ENCODE measurements at places on chromosomes 3 and 15.
A peak's percentile ranks its signal among the peaks of the same experiment; 100 is the strongest.

GRCh38 chr3:48776854-48777253 is 59.8 kb upstream of the IP6K2 start:
- H3K4me1 ChIP-seq, result no peaks in the 10 kb centered on the region
- no peak for DNase-seq
- no peak overlapping the region for H3K27ac ChIP-seq

GRCh38 chr3:89297199-89297598 is 189.8 kb downstream of the EPHA3 start:
- no peak overlapping the region for H3K4me3 ChIP-seq
- H3K27me3 ChIP-seq, result no peaks in the 10 kb centered on the region
- no peaks in the 10 kb centered on the region for H3K4me1 ChIP-seq
- no peak overlapping the region for H3K27ac ChIP-seq
- H3K36me3 ChIP-seq, result no peaks in the 10 kb centered on the region

GRCh38 chr3:155646128-155646527 is 98.7 kb downstream of the PLCH1 start:
- H3K4me3 ChIP-seq, result no peak overlapping the region
- no peak overlapping the region for H3K27ac ChIP-seq
- DNase-seq, result peak; percentile 49
- H3K27me3 ChIP-seq, result no peaks in the 10 kb centered on the region

DNA sequence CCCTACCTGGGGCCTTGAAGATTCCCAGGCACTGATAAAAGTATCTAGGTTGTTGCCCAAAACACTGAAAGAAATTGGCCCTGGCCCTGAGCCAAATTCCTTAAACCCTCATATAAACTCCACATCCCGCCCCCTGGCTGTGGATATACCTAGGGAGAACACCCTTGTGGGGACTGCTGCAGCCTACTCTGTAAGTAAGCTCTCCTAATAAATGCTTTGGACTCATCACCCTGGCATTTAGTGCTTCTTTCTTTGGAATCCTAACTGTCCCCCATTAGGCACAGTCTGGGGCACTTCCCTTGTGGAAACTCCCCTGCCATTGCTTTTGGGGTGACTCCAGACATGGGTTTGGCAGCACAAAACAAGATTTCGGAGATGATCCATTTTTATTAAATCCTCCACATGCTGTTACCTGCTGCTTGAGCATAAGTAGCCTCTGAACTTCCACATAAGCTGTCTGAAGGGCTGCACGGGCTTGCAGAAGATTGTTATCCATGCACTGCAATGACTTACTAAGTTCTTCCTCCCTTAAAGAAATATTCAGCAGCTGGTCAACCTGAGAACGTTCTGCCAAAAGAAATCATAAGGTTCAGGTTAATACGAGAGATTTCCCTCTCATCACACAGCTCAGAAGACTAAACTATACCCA is 46.4 kb downstream of the ZNF106 start:
- H3K27ac ChIP-seq, result no peak overlapping the region
- no peaks in the 10 kb centered on the region for H3K4me1 ChIP-seq
- H3K4me3 ChIP-seq, result no peak overlapping the region
- no peaks in the 10 kb centered on the region for H3K27me3 ChIP-seq

DNA sequence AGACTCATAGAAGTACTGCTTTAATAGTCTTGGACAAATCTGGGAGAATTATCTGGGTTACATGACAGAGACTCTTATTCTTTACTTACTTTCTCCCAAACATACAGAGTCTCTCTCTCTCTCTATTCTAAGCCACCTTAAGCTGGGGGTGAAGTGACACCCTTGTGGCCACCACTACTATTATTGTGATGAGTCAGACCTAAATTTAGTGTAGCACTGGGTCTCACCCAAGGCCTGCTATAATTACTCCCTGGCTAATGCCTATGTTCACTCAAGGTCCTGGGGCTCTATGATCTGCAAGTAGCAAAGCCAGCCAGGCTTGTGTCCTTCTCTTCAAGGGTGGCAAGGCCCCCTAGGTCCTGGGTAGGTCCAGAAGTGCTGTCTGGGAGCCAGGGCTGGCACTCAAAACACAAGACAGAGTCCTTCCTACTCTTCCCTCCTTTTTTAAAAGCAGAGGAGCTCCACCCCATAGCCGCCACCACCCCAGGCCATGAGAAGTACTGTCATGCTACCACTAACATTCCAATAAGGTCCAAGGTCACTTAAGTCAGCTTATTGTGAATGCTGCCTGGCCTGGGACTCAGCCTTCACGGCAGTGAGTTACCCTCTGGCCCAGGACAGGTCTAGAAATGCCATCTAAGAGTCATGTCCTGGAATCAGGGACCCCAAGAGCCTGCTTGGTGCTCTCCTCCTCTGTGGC is 183.6 kb downstream of the POLQ start:
- no peak overlapping the region for H3K4me3 ChIP-seq
- no peaks in the 10 kb centered on the region for H3K4me1 ChIP-seq
- no peak overlapping the region for H3K27ac ChIP-seq
- H3K27me3 ChIP-seq, result no peaks in the 10 kb centered on the region
- no peak for DNase-seq

GRCh38 chr3:69776920-69777581 is 37.8 kb downstream of the MITF start:
- no peaks in the 10 kb centered on the region for H3K27me3 ChIP-seq
- H3K36me3 ChIP-seq, result no peaks in the 10 kb centered on the region
- DNase-seq, result no peak
- H3K4me3 ChIP-seq, result no peak overlapping the region

DNA sequence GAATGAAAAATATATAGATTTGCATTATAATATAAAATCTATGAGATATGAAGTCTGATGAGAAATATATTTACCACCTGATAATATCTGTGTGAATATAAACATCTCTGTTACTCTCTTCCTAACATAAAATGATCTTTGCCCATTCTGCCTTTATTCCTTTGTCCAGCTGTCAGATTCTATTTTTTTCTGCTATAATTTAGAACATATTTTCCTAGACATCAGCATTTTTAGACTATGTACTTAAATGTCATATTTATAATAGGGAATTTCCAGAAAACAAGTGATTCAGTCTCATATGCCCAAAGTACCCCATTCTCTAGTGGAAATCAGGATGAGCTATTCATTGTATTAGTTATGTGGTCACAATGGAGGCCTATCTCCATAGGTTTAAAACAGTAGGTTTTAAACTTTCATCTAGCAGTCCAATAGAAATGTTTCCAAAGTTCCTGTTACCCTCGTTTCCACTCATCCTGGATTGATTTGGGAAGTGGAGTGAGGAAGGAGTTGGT is 83.3 kb downstream of the FILIP1L start:
- no peaks in the 10 kb centered on the region for H3K27me3 ChIP-seq
- H3K27ac ChIP-seq, result no peak overlapping the region
- no peaks in the 10 kb centered on the region for H3K36me3 ChIP-seq
- H3K4me1 ChIP-seq, result peaks cover 29% of the 10 kb centered on the region
- H3K4me3 ChIP-seq, result no peak overlapping the region

- no peak overlapping the region for H3K4me3 ChIP-seq
- no peaks in the 10 kb centered on the region for H3K27me3 ChIP-seq
- H3K27ac ChIP-seq, result no peak overlapping the region
- no peaks in the 10 kb centered on the region for H3K4me1 ChIP-seq
- no peaks in the 10 kb centered on the region for H3K36me3 ChIP-seq
Measured at GRCh38 chr15:33089165-33089877, 105.2 kb downstream of the FMN1 start.

DNA sequence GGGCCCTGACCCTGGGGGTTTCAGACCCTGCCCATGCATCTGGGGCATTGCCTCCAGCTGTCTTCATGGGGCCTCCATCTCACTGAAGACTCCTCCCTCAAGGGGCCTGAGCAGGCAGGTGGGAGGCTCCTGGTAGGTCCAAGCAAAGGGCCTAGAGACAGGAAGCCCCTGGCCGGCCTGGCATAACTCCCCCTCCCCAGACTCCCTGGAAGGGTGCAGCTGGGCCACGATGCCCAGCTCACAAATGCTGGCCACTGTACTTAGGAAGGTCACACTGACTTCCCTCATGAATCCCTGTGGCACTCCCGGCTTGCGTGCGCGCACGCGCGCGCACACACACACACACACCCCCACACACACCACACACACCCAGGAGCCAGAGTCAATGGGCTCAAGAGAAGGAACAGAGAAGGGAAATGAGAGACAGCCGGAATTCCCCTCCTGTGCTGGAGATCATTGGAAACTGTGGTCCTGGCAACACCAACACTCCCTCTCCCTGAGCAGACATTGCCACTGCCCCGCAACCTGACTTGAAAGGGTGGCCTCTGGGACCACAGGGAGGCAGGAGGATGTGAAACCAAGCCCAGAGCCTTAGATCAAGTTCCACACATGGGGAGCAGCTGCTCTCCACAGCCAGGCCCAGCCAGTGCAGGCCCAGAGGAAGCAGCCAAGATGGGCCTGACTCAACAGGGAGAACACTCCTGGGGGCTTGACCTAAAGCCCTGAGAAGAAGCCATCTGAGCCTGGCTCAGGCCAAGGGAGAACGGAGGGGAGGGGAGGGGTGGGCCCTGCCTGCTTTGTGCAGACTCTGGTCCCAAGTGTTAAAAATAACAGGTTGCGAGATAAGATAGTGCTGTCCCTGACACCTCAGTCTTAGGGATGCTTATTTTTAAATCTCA is 69.7 kb downstream of the SCN5A start:
- no peak overlapping the region for H3K4me3 ChIP-seq
- DNase-seq, result no peak
- H3K4me1 ChIP-seq, result no peaks in the 10 kb centered on the region
- no peaks in the 10 kb centered on the region for H3K27me3 ChIP-seq

- H3K27ac ChIP-seq, result peak overlapping the region; percentile 64
- H3K36me3 ChIP-seq, result no peaks in the 10 kb centered on the region
- H3K4me3 ChIP-seq, result no peak overlapping the region
- DNase-seq, result peak; percentile 89
- H3K4me1 ChIP-seq, result no peaks in the 10 kb centered on the region
Measured at GRCh38 chr3:43194490-43195114, 88.7 kb upstream of the POMGNT2 start.

DNA sequence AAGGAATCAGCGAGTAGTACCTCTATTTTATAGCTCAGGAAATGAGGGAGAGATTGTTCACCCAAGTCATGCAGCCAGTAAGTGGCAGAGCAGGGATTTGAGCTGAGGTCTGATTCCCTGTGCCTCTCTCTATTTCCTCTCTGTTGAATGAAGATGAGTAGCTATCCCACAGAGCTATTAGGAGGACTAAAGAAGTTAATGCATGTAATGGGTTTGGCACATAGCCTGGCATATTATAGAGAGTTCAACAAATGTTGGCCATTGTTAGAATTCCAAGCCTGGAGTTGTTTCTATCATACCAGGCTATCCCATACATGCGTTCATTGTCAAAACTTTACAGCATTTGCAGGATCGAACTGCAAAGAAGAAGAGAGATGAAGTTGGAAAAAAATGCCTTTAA is 21.8 kb upstream of the KLHL6 start:
- peaks cover 4% of the 10 kb centered on the region for H3K4me1 ChIP-seq
- no peak overlapping the region for H3K4me3 ChIP-seq
- DNase-seq, result no peak
- peaks cover 3% of the 10 kb centered on the region for H3K27me3 ChIP-seq
- H3K36me3 ChIP-seq, result no peaks in the 10 kb centered on the region

- no peak overlapping the region for H3K4me3 ChIP-seq
- H3K4me1 ChIP-seq, result no peaks in the 10 kb centered on the region
- H3K36me3 ChIP-seq, result no peaks in the 10 kb centered on the region
- DNase-seq, result no peak
- no peaks in the 10 kb centered on the region for H3K27me3 ChIP-seq
- no peak overlapping the region for H3K27ac ChIP-seq
Measured at GRCh38 chr3:126961191-126961790, 21.6 kb upstream of the PLXNA1 start.

- no peak overlapping the region for H3K4me3 ChIP-seq
- H3K27ac ChIP-seq, result no peak overlapping the region
- H3K36me3 ChIP-seq, result no peaks in the 10 kb centered on the region
- H3K27me3 ChIP-seq, result no peaks in the 10 kb centered on the region
Measured at GRCh38 chr3:30712991-30713390, 106.6 kb downstream of the TGFBR2 start.

DNA sequence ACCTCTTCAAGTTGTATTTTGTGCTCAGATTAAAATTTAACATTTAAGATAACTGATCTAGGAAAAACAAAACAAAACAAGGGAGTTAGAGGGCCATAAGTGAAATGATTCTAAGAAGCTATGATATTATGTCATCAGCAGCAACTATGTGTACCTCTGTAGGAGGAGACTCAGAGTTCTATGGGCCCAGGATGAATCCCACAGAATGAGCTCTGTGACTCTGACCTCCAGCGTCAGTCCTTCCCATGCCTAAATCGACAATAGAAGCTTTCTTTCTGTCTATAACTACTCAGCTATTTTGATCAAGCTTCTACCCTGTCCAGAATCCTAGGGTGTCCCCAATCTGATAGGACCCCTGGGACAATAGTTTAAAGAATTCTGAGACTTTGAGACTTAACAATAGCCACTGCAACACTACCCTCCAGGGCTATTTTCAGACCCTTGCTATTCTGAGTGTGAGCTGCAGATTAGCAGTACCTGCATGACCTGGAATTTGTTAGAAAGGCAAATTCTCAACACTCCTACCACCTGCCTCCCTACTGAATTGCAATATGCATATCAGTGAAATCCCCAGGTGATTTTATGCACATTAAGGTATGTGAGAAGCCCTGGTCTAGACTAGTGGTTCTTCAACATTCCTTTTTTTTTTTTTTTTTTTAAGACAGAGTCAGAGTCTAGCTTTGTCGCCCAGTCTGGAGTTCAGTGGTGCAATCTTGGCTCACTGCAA is 66.7 kb downstream of the ARHGAP31 start:
- no peaks in the 10 kb centered on the region for H3K27me3 ChIP-seq
- no peak overlapping the region for H3K4me3 ChIP-seq
- no peak overlapping the region for H3K27ac ChIP-seq
- H3K4me1 ChIP-seq, result no peaks in the 10 kb centered on the region
- H3K36me3 ChIP-seq, result no peaks in the 10 kb centered on the region

DNA sequence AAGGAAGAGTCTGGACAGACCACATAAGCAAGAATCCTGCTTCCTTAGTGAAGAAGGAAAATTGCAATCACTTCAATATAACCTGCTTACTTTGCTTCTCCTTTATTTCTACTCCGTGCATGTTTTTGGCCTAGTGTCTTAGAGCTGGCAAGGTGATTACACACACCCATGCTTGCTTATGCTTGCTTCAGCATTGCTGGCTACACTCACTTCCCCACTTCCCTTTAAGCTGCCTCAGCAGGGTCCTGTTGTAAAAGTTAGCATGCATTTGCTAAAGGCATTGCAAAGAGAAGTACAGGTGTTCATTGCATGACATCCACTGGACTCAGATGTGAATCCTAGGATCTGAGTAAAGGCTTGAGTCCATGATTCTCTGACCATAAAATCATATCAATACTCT is 47.5 kb upstream of the STT3B start:
- no peak overlapping the region for H3K27ac ChIP-seq
- no peaks in the 10 kb centered on the region for H3K36me3 ChIP-seq
- DNase-seq, result peak; percentile 19
- H3K4me1 ChIP-seq, result peaks cover 3% of the 10 kb centered on the region
- no peak overlapping the region for H3K4me3 ChIP-seq
